ENCODE measurements at places on chromosomes 13 and 19.

GRCh38 chr13:49213997-49214916, 5.9 kb upstream of the MLNR start:
- no peak for DNase-seq

- no peak for DNase-seq
Measured at GRCh38 chr19:30455881-30456280, 83.7 kb downstream of the ZNF536 start.

DNA sequence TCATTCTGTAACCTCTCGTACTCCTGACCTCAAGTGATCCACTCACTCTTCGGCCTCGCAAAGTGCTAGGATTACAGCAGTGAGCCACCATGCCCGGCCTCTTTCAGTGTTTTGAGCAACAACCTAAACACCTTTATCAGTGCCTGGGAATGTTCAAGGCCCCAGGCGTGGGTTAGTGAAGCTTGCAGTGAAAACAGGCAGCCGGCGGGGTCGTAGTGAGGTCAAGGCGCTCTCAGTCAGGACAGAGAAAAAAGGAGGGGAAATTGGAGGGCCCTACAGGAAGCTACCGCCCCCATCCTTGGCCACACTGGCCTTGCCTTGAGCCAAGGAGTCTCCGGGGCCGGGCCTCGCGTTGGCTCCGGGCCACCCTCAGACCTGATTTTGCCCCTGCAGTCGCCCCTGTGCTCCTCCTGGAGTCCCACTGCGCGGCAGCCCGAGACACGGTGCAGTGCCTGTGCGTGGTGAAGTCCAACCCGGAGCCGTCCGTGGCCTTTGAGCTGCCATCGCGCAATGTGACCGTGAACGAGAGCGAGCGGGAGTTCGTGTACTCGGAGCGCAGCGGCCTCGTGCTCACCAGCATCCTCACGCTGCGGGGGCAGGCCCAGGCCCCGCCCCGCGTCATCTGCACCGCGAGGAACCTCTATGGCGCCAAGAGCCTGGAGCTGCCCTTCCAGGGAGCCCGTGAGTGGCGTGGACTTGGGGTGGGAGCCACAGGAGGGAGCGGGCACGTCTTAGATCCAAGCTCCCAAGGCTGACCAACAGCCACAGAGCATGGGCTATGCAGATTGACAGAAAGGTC, 17.7 kb downstream of the MAG start:
- DNase-seq = peak; percentile 76

- no peak for DNase-seq
Measured at GRCh38 chr19:19025861-19026260, 7.5 kb downstream of the SUGP2 start.

All from kidney glomerular epithelial cell (primary cell).